ENCODE measurements at places on chromosomes 11 and 22.
A peak's percentile ranks its signal among the peaks of the same experiment; 100 is the strongest.

DNA sequence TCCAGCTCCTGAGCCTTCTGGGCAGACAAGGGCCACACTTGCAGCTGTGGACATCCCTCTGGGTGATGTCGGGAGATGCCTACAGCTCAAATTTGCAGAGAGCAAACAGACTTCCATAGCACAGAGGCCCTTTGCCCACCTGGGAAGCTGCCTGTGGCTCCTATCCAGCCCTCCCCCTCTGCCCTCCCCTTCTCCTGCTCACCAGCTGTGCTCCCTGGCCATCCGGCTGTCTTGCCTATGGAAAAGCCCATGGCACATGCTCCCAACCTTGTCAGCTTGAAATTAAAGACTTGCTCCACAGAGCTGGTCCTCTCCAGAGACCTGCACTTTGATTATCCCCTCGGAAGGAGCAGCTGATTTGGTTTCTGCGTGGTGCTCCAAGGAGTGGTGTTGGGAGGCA, 118.9 kb upstream of the NECTIN1 start:
- no peak for DNase-seq

- DNase-seq, result no peak
Measured at GRCh38 chr11:133070021-133070713, 462.1 kb downstream of the OPCML start.

DNA sequence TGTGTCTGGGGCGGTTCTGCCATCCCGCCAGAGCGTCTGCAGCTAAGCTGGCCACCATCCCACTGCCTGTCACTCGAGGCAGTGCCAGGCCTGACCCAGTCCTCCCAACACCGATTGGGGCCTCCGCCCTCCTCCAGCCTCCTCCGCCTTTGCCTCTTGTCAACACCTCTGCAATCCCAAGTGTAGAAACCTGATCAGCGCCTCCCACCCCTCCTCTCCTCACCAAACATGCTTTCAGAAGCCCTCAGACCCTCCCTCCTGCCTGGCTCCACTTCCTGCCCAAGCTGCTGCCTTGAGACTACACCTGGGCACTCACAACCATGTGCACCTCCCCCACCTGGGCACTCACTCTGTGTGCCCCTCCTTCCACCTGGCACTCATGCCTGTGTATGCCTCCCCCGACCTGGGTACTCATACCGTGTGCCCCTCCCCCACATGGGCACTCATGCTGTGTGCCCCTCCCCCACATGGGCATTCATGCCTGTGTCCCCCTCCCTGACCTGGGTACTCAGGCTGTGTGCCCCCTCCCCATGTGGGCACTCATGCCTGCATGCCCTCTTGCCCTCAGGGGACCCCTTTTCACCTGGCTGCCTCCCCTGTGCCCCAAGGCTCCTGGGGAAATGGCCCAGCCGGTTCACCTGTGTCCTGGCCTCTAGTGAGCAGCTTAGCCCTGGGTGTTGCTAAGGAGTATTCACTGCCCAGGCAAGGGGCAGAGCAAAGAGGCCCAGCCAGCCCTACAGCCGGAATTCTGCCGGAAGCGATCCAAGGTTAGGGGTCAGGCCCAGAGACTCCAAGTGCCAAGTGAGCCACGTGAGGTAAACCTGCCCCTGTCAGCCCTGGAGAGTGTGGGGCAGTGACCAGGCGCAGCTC, 5.5 kb upstream of the IFITM10 start:
- DNase-seq, result no peak

- DNase-seq, result no peak
Measured at GRCh38 chr11:67483831-67484665, 1.2 kb downstream of the AIP start.

GRCh38 chr11:12377824-12378593, 638 bp downstream of the PARVA start:
- DNase-seq, result peak; percentile 52

- DNase-seq, result no peak
Measured at GRCh38 chr11:119376197-119376847, 5.2 kb downstream of the USP2 start.

GRCh38 chr11:132115454-132115853, 745.0 kb downstream of the NTM start:
- no peak for DNase-seq

GRCh38 chr22:40491990-40492631, 121.7 kb downstream of the SGSM3 start:
- no peak for DNase-seq

All from HuH-7.5 (cell line).